ENCODE measurements at places on chromosomes 6 and 20.

GRCh38 chr6:105994118-105994590 lies 92.0 kb upstream of the PRDM1 start:
- DNase-seq = peak; percentile 63

- no peak for DNase-seq
Measured at GRCh38 chr6:166228839-166229528, 61.3 kb upstream of the TBXT start.

DNA sequence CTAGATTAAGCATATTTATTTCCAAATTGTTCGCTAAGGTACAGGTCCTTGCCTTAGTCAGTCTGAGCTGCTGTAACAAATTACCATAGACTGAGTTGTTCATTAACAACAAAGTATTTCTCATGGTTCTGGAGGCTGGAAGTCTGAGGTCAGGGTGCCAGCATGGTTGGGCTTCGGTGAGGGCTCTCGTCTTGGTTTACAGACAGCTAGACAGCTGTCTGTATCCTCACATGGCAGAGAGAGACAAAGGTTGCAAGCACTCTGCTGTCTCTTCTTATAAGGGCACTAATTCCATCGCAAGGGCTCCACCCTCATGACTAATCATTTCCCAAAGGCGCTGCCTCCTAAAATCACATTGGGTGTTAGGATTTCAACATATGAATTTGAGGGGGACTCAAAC lies 115.3 kb upstream of the GMDS start:
- no peak for DNase-seq

GRCh38 chr6:112332274-112332673 lies 14.9 kb upstream of the RFPL4B start:
- DNase-seq = no peak

DNA sequence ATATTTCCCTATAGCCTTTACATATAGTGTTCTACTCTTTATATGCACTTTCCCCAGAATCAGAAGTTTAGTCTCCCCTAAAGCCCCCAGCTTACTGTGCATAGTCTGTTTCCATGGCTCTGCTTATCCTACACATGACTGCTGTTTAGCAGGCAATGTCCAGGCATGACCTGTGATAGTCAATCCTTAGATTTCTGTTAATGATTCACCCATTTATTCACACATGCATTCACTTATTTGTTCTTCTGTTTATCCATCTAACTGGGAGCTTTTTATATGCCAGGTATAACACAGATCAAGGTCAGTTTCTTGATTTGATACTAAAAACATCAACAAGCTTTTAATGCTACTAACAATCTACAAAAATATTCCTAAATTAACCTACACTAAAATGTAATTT lies 300.8 kb downstream of the PHF3 start:
- DNase-seq = no peak

GRCh38 chr6:48240287-48240686 lies 129.3 kb upstream of the PTCHD4 start:
- no peak for DNase-seq

- DNase-seq = no peak
Measured at GRCh38 chr6:121868206-121868605, 432.8 kb downstream of the GJA1 start.

GRCh38 chr6:55174211-55175026 lies at the start of gene HCRTR2:
Gene HCRTR2 (plus strand): TSS chr6:55174515. CDS start chr6:55174588, 73 bp downstream.
- DNase-seq = no peak

- no peak for DNase-seq
Measured at GRCh38 chr6:29994826-29995225, 52.5 kb downstream of the HLA-A start.

GRCh38 chr20:59662856-59663512 lies 58.6 kb downstream of the PHACTR3 start:
- no peak for DNase-seq

DNA sequence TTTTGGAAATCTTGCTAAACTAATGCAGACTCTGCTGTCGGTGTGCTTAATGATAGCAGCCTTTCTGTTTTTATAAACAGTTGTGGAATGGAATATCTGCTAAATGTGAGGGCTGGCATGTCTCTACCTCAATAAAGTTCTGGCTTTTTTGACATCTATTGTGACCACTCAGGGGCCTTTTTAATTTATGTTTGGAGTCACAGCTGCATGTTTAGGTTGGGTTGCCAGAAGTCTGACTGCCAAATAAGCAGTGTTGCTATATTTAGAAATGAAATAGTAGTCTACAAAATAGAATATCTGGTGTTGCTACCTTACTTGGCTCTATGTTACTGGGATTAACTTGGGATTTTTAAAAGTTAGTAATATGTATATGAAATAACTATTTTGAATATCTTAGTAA lies 125.1 kb upstream of the LOC128125822 start:
- no peak for DNase-seq

- no peak for DNase-seq
Measured at GRCh38 chr20:54189630-54190029, 15.8 kb upstream of the CYP24A1 start.

GRCh38 chr20:3843490-3843889 lies 3.1 kb upstream of the MAVS start:
- DNase-seq = no peak

GRCh38 chr20:63778034-63778752 lies 38.6 kb downstream of the SLC2A4RG start:
- DNase-seq = no peak

- no peak for DNase-seq
Measured at GRCh38 chr6:140138311-140139010, 764.0 kb upstream of the CITED2 start.

GRCh38 chr6:77456531-77457248 lies 6.6 kb downstream of the HTR1B start:
- no peak for DNase-seq

DNA sequence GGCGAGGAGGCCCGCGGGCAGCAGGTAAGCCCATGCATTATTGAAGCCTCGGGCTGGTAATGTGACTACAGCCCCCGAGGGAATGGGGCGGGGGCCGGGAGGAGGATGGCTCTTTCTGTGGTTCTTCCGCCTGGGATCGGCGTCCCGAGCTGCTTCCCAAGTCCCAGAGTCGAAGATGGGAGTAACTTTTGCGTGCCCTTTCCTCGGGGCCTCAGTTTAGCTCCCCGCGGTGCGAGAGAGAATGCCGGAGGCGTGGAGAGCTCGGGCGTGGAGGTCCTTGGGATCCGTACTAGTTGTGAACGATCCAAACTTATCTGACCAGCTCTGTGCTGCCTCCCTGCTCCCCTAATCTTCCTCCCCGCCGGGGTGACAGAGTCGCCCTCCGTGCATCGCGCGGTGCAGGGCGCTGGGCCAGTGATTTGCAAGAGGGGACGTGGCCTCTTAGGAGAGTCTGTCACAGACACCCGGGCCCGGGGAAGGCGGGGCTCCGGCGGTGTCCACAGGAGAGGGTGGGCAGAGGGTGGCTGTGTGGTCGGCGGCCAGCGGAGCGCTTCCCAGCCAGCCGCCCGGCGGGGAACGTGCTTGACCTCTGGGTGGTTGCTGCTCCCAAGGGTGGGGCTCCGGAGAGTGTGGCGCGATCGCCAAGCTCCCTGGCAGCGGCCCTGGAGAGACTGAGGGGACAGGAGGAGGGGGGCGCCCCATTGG lies 815 bp downstream of the UTRN start:
- DNase-seq = peak; percentile 34

DNA sequence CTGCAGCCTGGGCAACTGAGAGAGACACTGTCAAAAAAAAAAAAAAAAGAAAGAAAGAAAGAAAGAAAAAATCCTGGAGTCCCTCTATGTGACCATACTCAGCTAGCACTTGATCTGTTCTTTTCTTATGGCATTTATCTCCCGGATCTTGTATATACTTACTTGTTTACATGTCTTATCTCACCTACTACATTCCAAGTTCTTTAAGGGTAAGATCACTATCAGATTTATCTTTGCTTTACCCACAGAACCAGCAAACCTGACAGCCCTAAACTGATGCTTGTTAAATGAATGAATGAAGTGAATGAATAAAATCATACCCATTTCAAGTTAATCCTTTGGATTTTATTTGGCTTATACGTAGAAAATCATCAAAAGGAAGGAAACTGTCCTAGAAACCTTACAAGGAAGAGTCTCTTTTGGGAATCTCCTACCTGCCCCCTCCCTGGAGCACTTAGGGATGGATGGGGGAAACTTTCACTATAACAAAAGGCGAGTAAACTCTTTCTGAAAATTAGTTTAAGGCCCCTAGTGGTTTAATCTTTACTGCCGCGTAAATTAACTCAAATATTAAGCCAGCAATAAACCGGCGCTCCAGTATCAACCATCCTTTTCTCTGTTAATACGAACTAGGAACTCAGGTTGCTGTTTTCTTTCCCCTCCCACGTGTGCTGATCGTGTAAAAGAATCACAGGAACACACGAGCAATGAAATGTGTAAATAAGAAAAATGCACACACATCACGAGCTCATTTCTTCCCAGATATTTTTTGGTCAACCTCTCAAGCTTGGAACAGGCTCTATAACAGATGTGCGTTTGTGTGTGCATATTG lies 1.3 kb upstream of the UTRN start:
- no peak for DNase-seq

DNA sequence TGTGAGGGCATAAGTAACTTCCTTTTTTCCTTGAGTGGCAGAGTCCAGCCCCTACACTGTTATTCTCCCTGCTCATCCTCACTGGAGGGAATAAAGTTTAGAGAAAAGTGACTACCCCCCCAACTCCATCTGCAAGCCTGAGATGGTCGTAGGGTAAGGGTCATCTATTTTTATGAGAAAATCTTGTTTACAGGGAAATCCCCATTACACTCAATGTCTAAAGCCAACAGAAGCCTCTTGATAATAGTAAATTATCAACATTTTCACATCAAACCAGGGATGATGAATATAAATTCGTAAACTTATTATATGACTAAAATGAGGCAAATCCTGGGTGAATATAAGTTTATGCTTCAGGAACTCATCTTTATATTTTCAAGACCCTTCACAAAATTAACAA lies 174.0 kb upstream of the KCNK16 start:
- no peak for DNase-seq

DNA sequence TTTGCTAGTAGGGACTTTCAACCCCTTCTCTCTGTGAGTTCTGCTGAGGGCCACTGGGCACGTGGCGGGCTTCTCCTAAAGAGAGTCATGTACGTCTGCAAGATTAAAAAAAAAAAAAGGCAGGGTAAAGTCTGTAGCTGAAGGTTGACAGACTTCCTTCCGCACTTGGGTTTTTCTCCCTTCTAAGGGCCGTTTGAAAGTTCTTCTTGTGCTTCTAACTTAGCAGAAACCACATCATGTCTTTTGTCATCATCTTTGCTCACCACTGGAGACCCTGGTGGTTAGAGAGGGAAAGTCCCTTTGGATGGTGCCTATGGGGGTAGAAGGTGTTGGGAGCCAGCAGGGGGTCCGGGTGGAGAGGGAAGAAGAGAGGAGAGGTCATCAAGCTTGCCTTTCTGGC lies 31.4 kb downstream of the PRDM1 start:
- DNase-seq = peak; percentile 88

DNA sequence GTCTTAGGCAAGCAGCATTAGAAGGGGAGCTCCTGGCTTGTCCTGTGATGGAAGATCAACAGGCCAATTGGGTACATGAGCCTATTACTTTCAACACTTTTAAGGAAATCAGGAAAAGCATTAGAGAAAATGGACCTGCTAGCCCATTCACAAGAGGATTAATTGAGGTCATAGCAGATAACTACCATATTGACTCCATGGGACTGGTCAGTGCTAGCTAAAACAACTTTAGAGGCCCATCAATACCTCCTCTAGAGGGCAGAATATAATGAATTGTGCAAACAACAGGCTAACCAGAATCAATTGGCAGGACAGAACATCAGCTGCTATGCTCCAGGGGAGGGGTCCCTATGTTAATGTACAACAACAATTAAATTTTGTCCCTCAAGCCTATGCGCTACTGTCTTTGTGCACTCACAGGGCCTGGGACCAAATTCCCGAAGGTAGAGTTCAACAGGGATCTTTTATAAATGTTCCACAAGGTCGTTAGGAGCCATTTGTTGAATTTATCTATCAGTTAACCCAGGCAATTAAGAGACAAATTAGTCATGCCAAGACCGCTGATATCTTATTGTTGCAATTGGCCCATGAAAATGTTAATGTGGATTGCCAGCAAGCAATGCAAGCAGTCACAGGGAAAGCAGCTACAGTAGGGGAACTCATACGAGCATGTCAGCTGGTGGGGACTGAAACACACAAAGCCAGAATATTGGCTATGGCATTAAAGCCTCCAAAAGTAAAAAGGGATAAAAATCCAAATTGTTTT lies 106.6 kb upstream of the BTN3A2 start:
- DNase-seq = no peak
